ENCODE measurements at places on chromosomes 5 and 9.

GRCh38 chr9:137610944-137611343 is 5.5 kb downstream of the ARRDC1 start:
- no peak for DNase-seq

GRCh38 chr5:99765011-99765410 is 770.2 kb upstream of the FAM174A start:
- DNase-seq = no peak

DNA sequence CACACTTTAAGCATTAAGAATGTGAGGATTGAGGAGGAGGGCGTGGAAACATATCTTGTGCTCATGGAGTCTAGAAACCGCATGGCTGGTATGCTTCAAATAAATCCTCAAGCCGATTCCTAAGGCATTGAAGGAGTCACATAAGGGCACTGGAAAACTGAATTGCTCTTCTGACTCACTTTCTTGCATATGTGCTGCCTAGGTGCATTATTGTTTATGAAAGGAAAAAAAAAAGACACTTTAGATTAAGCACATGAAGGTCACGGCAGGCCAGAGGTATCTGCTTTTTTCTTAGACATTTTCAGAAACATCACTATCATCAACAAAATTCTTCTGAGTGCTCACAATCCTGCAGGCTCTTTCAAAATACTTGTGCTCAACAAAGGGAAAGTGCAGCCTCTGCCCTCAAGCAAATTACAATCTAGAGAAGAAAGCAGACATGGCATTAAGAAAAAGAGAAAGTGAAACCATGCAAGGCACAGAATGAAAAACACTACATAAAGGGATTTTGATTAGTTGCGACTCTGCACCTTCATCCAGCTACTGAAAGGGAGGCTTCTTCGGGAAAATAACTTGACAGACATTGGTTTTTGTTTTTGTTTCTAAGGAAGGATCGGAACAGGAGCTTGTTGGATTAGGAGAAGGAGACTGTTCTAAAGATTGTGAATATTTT is 2117.6 kb downstream of the MAT2B start:
- DNase-seq = no peak

DNA sequence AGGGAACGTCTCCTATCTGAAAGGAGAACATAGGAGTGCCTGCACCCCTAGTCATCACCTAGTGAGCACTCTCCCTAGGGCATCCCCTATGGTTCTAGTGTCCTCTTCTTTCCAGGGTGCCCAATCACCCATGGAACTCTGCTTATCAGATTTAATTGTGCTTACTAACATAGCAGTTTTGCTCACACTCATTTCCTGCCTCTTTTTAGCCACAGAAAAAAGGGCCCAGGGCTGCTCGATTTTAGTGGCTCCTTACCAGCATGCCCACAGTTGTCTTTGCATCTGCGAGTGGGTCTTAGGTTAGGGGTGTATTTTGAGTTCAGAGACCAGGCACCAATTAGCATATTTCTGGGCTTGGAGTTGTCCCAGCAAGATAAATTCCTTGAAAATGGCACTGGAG is 1110.2 kb downstream of the TAF11L14 start:
- DNase-seq = no peak

GRCh38 chr9:98791608-98792490 is 4.5 kb downstream of the ANKS6 start:
- DNase-seq = no peak

DNA sequence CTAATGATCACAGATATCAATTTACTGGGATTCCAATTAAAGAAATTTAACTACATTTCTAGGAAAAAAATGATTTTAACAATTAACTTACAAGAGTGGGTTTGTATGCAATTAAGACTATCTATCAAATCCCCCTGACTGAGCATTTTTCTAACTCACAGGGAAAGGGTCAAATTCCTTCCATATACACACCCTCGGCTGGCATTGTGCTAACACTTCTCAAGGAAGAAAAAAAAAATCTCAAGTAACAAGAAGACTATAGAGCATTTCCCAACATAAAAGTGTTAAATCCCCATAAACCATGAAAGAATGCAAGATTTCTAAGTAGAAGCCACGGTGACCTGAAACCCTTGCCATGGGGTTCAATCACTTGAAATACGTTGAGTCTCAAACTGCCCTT is 368.8 kb downstream of the GLIS3 start:
- no peak for DNase-seq

GRCh38 chr5:132226516-132227234 is 978 bp downstream of the P4HA2 start:
- no peak for DNase-seq

DNA sequence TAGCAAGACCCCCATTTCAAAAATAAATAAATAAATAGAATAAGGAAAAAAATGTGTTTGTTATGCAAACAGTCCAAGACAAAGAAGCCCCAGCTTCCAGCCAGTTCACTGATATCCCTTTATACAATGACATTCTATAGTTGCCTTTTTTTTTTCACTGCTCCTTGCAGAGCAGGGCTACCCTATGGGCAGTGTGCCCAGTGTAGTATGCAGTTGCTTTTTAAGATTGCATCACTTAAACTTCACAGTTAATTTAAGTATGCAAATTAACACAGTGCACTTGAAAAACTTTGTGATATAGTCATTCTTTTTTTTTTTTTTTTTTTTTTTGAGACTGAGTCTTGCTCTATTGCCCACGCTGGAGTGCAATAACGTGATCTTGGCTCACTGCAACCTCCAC is 40.8 kb upstream of the ARRDC3 start:
- no peak for DNase-seq

GRCh38 chr9:88745276-88746001 is 210.5 kb downstream of the NXNL2 start:
- peak; percentile 99 for DNase-seq

DNA sequence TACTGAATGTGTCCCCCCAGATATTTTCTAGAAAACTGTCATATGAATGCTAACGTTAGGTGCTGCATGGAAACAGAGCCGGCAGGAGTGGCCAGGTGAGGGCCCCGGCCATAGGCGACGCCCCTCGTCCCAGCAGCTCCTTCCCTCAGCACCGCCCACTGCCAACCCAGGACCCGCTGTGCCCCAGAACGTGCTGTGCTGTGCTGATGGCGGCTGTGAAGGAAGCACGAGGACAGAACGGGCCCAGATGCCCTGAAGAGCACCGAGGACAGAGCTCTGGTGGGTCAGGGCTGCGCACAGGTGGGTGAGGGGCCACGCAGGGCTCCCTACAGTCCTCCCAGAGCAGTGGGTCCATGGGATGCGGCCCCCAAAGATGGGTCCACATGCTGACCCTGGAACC is 30.3 kb downstream of the LPCAT1 start:
- DNase-seq = no peak

DNA sequence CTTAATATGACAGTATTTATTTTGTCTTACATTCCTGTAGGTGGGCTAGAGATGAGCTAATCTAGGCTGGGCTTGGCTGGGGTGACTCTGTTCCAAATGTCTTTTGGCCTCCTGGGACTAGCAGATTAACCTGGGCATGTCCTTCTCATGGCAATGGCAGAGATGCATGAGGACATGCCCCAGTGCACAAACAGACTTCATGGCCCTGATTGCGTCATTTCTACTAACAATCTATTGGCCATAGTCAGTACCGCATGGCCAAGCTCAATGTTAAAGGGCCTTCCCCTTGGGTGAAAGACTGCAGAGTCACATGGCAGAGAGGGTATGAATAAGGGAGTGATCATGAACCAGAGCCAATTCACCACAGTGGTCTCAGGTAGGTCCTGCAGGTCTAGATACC is 313.4 kb downstream of the MSX2 start:
- DNase-seq = no peak

DNA sequence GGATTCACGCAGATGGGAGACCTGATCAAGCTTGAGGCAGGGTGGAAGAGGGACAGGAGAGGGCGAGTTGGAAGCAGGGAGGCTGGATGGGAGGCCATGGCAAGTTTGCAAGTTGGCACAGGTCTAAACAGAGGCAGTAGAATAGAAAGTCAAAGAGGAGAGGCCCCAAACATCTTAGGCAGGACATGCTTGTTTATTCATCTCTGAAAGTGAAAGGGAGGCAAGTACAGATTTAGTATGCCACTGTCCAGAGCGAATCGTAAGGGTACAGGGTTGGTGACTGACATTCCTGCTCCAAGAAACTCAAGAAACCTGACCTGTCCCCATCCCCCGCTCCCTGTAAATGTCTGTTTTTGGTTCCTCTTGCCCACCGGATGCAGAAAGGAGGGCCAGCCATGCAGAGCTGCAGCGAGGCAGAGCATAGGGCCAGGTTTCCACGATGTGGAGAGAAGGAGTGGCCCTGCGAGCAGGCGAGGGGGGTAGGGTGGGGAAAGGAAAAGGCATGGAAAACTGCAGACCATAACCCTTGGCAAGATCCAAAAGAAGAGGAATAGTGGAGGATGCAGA is 96.2 kb upstream of the BOD1 start:
- no peak for DNase-seq
